LNCaP clone FGC (cell line): ENCODE measurements at places on chromosomes 2 and 18.

DNA sequence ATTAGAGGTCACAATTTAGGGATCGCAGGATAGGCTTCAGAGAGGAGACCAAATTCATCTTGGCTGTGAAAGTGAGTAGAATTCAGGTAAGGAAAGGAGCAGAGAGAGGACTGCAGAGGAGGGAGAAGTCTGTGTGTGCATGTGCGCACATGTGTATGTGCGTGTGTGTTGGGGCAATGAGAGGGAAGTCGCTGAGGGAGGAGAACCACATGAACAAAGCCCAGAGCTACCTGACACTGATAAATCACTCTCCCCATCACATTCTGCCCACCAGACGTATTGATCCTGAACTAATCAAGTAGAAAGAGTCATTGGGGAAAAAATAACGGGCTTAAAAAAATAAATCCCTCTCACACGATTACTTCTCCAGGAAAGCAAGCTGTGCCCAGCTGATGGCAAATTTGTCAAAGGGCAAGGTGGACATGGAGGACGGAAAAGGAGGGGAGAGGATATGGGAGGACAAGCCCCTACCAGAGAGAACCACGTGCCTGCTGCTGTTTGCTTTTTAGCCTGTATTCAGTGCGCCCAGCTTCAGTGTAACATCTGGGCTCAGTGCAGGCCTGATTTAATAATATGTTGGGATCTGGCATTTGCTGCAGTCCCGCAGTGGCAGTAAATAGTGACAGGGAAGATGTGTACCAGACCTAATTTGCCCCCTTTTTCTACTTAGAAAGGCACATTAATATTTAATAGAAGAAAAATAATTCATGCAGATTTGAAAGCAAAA, 307.5 kb downstream of the C1D start:
- no peak for DNase-seq

- no peak for DNase-seq
These were observed 47.1 kb downstream of the PLCL1 start for GRCh38 chr2:197851451-197851850.

GRCh38 chr2:7919510-7919909, 762.3 kb upstream of the ID2 start:
- DNase-seq, result no peak

DNA sequence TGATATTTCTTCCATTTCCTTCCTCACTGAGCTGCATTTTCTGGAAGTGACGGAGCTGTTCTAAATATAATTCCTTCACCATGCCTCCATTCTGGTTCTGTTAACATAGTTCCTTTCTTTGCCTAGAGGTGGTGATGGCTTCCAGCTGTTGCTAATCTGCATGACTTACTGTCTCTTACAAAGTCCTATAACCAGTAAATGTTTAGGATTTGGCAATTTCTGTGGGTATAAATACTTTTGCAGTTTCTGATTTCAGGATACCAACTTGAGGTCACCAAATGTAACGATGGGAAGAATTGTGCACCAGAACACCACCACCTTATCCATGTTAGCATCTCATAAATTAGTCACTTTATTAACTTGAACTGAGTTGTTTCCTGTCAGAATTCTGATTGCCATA, 101.7 kb upstream of the FN1 start:
- DNase-seq, result no peak

DNA sequence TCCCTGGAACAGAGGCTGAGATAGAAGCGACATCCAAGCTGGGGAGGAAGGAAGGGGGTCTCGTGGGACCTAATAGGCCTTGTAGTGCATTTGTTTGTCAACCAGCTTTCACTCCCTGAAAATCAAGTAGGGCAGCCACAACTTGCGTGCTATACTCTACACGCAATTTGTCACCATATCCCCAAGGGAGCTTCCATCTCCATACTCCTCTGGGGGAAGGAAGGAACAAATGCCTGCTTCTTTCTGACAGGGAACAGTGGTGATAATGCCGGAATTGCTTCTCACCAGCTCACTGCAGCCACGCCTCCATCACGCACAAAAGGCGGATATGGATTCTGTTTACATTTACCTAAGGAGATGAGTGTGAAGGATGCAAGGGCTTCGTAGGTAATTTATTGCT, 213.4 kb downstream of the TMEM163 start:
- no peak for DNase-seq

DNA sequence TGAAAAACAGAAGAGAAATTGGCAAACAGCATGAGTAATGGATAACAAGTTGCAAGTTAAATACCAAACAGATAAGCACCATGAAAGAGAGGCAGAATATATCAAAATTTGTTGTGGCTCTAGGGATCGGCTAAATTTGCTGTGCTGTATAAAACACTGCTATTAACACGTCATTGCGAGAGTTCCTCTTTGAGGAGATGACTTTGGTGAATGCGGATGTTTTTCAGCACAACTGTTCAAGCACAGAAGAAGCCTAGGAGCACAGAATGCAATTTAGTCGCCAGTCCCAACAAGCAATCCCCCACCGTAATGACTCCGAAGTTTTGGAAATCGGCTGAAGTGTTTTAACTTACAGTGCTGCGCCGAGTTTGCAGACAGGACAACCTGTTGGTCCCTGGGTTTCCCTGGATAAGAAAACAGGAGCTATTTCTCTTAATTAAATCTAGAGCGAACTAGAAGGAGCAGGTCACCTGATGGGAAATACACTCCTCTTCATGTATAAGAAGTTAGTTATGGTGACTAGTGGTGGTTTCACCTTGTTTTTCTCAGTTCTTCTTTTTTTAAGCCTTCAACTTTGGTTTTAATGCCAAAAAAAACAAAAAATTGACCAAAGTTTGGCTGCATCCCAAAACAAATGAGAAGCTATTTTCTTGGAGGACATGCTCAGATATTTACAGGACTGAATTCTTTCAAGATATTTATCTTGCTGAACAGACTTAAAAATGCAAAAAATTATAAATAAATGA, 454.1 kb upstream of the SALL3 start:
- DNase-seq, result no peak

GRCh38 chr2:218980735-218981389, 4.1 kb downstream of the FEV start:
- DNase-seq, result no peak

DNA sequence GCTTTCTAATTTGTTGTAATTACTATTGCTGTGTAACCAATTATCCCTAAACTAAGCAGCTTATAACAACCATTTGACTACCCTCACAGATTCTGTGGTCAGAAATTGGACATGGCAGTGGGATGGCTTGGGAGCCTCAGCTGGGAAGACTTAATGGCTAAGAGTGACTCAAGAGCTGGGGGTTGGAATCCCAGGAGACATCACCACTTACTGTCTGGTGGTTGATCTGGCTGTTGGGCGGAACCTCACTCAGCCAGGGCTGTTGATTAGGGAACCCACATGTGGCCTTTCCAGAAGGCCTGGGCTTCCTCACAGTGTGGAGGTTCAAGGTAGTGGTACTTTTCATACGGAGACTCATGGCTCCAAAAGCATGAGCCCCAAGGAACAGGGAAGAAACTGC, 49.8 kb downstream of the E2F6 start:
- no peak for DNase-seq

DNA sequence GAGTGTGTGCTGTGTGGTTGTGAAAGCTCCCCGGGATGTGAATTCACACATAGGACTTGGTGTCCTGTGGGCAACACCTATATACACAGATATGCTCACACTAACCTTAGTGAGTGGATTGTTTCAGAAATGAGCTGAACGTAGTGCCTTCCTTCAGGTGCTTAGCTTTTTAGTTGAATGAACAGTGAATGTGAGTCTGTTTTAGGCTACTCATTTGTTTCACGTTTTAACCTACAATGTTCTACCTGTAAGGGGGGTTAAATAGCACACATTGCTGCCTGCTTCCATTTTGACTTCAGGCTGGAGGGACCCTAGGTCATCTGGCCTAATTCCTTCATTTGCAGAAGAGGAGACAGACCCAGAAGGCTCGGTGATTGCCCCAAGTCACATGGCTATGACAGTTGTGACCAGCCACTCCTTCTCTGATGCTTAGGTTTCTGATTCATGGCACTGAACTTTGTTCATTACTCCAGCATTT, 1.0 kb downstream of the PLEK start:
- DNase-seq, result no peak

DNA sequence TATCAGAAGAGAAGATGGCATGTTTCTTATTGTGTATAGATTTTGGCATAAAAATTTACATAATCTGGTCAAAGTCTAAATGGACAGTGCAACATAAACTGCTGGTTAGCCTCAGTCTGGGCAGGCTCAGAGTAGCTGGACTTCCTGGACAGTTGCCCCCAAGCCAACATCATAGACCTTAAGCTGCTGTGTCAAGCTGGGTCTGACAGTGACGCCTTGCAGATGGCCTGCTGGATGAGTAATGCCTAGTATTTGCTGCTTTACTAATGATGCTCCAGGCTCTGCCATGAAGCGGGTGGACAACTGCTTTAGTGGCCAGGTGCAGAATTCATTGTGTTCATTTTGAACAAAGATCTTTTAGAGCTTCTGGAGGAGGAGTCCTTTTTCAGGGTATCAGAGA, 603.7 kb upstream of the ZEB2 start:
- no peak for DNase-seq

DNA sequence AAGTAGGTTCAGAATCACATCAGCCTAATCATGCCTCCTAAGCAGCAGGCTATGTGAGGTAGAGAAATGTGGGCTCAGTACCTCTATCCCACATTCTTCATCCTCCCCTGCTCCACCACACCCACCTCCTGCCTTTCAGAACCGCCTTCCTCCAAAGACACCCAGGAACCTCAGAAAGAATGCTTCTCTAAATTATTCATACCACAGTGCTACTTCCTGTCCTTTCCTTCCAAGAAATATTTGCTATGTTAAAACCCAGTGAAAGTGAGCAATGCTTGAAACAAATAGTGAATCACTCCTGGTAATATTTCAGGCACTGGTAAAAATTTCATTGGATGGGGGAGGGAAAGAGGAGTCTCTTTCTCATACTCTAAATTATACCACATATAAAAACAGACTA, 24.0 kb upstream of the CREB1 start:
- no peak for DNase-seq

GRCh38 chr2:239445771-239446524, 45.1 kb upstream of the HDAC4 start:
- no peak for DNase-seq

GRCh38 chr2:25453199-25453905, 111.6 kb upstream of the DNMT3A start:
- no peak for DNase-seq

DNA sequence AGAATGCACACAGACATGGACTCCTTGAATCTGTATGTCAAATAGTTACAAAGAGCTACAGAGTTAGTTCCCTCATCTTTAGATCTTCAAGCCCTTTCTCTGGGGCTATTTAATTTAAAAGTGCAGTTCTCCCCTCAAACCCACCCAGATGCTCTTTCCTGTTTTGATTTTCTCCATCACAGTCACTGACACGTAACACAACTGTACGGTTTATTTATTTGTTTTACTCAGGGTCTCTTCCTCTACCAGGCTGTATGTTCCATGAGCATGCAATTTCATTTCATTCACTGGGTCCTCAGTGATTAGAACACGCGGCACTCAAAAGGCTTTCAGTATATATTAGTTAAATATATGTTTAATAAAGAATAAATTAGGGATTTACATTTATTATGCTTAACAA, 94.7 kb downstream of the DOCK10 start:
- DNase-seq, result no peak

DNA sequence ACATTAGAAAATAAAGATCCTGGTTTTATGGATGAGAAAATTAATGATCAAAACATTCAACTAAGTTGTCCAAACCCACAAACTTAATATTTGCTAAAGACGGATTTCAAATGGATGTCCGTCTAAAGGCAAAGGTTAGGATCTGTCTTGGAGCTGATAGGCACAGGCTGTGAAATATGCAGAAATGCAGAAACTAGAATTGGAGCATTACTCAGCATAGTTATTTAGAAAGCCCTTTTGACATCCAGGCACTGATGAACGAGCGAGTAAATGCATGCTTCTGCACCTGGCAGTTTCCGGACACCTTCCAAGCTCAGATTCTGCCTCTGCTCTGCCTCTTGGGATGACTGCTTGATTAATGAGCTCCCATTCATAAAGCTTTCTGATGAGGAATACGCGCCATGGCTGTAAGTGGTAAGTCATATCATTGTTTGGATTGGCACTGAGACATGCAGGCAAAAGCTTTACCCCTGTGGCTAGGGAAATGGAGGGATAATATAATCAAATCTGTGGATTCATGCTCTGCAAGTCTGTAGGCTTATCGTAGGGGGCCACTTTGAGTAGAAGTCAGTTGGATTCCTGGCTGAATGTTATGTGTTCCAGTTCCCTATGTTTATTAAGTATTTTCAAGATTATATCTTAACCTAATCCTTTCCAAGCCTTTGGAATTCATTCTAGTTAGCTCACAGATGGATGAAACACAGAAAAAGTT, 2176.3 kb upstream of the CELF4 start:
- DNase-seq, result no peak

DNA sequence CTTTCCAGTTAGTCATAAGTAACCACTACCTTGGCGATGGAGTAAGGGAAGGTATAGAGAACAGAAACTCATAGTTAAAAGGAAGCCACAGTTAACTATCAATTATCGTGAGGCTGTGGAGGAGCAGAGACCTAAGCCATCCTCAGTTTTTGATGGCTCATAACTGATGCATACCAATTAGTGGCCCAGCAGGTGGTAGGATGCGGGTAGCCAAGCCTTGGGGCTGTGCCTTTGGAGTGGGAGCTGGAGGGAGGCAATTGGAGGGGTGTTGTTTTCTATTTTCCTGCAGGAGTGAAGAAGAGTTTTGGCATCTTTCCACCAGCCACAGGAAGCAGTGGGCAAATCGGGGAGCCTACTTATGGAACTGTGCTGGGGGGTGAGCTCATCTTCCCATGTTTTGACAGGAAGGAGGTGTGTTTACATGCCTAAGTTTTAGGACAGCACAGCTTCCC, 194.8 kb downstream of the TPGS2 start:
- no peak for DNase-seq

GRCh38 chr2:46337208-46337994, 40.2 kb downstream of the EPAS1 start:
- no peak for DNase-seq

- no peak for DNase-seq
These were observed 1875.2 kb upstream of the PIK3C3 start for GRCh38 chr18:40079786-40080185.

DNA sequence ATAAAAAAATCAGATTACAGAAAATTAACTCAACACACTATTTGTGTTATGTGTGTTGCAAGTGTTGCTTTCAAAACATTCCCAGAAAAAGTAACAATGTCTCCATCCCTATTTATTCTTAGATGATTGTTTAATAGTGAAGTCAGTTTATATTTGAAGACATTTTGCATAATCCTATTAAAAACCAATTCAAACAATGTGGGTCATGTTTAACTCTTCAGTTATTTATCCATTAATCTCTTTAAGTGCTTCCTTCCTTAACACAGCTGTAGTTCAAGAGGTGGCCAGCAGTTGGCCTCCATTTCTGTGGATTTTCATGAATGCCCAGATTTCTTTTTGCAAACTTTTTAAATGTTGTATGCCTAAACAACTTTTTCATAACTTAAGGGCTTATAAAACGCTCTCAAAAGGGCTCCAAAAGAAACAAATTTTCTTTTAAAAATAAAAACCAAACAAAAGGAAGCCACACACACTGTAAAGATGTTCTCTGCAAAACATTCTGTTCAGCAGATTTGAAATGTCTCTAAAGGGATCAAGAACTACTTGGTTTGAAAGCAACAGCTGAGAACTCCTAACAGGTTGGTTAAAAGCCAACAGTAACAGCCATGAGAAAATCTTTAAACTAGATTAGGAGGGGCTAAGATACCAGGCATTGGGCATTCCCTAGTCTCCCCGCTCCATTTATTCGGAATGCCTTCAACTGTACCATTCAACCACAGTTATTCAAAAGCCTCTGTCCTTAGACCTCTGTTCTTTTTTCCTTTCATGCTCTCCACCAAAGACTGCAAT, 71.5 kb downstream of the THADA start:
- DNase-seq, result peak; percentile 21
